CD8-positive, alpha-beta memory T cell (primary cell): ENCODE measurements at places on chromosomes 3 and 15.

DNA sequence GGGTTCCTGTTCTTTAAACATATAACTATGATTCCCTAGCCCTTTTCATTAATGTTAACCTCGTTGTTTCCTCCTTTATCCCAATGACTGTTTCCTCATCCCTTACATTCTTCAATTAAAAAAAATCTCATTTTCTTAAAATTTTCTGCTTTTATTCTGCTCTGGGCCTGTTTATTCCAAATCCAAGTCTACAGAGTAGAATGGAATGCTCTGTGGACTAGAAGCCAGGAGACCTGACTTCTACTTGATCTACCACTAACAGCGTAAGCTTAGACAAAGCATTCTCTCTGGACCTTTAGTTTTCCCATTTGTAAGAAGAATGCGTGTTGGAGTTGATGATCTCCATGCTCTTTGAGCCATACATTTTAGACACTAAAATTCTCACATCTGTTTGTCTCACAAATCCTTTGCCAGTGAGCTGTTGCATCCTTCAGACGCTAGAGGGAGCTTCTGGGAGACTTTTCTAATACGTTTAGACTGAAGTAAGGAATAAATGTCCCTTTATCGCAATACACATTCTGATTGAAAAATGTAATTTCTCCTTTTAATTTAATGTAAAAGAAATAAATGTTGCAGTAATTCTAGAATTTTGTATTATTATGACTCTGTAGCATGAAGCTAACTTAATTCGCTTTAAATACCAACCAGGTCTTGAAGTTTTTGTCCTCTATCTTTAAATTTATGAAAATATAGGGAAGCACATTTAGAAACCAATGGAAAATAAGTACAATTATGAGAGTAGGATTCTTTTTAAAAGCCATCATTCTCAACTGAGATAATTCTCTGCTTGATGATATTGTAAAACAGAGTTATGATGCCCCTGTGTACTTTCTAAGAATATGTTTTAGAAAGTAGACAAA, 21.7 kb upstream of the GMNC start:
- DNase-seq, result no peak

DNA sequence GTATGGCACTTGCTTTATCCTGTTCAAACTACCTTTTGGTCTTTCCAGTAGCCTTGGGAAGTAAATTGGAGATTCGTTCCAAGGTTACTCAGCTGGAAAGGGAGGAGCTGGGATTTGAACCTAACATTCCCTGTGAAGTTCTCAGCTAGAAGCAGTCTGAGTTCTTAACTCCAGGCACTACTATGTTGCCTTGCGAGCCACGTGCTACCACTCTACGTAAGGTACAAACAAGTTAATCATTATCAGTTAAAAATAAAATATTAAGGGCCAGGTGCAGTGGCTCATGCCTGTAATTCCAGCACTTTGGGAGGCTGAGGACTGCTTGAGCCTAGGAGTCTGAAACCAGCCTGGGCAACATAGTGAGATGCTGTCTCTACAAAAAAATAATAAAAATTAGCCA, 30.7 kb upstream of the CDCP1 start:
- no peak for DNase-seq

GRCh38 chr3:192833177-192833890, 84.3 kb downstream of the MB21D2 start:
- DNase-seq, result no peak

- DNase-seq, result no peak
These were observed 68.2 kb downstream of the EFCAB12 start for GRCh38 chr3:129360171-129360611.

DNA sequence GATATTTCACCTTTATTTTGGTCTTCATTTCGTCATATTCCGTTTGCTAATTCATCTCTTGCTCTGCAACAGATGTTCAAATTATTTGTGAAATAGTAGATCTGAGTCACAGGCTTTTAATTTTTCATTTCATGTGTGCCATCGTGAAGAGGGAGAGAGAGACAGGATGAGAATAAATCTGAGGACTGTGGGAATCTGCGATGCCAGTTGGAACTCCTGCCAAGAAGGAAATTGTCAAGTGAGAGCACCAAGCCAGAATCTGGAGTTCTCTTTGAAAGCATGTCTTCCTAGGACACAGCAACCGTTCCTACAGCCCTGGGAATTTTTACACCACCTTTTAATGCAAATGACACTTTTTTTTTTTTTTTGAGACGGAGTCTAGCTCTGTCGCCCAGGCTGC, 48.8 kb downstream of the NSMCE3 start:
- DNase-seq, result no peak
